ENCODE measurements at places on chromosomes 11 and 22.
A peak's percentile ranks its signal among the peaks of the same experiment; 100 is the strongest.

- DNase-seq: no peak
These were observed 126.6 kb downstream of the KCNC1 start for GRCh38 chr11:17861036-17861755.

- no peak for DNase-seq
These were observed 41.9 kb downstream of the ATG16L2 start for GRCh38 chr11:72856065-72856464.

- DNase-seq: no peak
These were observed 4.6 kb upstream of the DIXDC1 start for GRCh38 chr11:111932611-111932950.

DNA sequence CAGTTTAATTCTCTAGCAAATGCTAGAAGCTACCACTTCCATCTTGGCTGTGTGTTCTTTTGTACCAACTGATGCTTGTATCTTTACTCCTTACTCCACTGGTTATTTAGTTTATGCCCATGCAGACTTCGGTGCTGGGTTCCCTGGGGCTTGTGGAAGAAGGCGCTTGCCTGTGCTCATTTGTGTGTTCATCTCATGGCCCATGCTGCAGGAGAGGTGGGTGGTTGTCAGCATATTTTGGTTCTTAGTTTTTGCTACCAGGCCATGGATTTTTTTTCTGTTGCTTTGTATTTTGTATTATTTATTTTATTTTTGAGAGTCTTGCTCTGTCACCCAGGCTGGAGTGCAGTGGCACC lies 22.4 kb downstream of the MICAL2 start:
- DNase-seq: no peak

DNA sequence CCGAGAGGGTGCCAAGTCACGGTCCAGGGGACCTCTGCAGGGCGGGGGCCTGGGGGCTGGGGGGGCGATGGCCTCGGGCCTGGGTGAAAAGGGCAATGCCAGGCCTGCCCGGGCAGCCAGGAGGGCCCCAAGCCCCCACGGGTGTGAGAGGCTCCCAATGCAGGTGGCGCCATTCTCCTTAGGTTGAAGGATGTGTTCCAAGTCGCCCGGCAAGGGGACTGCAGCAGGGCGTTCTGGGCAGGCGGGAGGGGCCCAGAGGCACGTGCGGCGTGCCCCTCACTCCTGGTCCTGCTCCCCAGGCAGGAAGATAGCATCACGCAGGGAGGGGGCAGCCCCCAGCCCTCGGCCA lies 730 bp upstream of the TNNI2 start:
- DNase-seq: no peak

DNA sequence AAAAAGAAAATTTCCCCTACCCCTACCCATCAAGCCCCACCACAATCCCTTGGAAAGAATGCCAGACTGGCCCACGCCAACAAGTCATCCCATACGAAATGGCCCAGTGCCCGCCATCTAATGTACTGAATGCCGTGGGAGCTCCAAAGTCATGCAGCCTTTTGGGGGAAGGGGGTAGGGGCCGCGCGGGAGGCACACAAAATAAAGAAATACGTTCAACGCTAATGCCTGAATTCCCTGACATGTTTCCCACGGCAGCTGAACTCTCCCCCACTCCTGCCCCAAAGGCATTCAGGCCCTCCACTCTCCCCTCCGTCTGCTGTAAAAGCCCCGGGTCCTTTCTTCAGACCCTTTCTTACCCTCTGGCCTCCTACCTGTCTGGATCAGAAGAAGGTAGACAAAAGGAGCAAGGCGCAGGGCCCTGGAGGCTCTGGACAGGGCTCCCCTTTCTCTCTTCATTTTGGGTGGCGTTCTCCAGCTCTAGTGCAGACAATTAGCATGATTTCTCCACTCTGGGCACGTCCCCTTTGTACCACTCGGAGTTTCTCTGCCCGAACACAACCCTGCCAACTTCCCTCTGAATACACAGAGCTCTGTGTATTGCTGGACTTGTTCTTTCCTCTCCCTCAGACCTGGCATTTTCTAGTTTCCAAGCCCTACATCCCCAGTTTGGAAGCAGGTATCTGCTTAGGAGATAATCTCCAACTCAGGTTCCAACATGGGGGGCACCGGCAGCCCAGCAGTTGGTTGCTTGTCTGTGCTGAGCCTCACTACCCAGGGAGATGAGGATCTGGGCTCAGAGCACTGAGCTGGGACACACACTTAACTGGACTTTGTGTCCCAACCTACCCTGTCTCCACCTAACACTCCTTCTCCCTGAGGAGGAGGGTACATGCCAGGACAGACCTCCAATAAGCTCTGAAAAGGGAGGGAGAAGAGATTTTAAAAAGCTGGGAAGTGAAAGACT lies at the start of gene HEPACAM:
TSS of gene HEPACAM (minus strand) at position 500 of the 967 bp plus-strand sequence. CDS start at position 459, 41 bp downstream.
- DNase-seq: no peak

DNA sequence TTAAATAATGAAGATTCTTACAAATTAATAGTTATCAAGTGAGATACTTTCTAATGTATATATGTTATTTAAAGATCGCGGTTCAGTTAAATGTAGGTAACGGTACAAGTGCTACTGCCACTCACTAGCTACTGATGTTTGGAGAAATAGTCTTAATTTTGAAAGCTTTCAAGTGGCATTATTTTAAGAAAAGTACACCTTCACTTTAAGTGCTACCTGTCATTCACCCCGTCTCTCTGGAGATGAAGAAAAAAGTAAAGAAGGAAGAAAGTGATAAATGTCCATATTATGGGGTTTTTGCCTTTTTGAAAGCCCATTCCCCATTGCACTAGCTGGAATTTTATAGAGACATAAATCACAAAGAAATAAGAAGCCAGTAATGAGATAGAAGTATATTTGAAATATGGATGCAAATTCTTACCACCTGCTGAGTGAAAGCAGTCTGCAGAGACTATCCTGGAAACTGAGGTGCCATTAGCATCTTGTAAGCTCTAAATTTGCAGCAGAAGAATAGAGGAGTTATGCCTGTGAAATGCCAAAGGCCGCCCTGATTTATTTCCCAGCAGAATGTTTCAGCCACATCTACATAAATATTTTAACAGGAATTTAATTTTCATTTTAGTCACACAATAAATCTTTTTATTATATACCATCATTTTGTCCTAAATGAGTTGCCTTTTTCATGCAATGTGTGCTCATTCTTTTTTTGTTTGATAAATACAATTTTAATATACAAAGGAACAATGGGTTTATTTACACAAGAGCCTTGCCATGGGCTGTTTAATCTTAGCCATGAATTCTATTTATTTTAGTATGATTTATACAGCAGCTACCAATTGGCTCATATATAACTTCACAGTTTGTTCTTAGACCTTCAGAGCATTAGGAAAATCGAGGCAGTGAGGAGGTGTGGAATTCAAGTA lies 489.9 kb upstream of the RAG2 start:
- no peak for DNase-seq

- no peak for DNase-seq
These were observed 1900.7 kb upstream of the RAG2 start for GRCh38 chr11:38498721-38499120.

GRCh38 chr22:27778294-27779090 lies 23.1 kb downstream of the MN1 start:
- DNase-seq: no peak

DNA sequence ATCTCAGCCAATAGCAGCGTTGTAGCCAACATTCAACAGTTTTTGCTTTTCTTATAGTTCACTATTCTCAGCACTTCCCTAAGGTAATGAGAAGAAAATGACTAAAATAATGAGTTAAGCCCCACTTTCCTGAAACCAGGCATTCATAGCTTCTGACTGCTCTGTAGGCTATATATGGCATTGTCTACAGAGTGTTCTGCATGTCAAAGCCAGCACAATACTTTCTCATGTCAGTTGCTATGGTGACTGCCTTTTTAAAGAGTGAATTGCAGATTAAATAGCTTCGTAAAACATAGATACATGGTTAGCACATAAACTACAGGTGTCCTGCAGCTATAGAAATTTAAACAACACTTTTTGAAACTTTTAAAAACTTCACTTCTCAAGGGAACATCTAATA lies 1256.1 kb upstream of the CNTN5 start:
- no peak for DNase-seq

DNA sequence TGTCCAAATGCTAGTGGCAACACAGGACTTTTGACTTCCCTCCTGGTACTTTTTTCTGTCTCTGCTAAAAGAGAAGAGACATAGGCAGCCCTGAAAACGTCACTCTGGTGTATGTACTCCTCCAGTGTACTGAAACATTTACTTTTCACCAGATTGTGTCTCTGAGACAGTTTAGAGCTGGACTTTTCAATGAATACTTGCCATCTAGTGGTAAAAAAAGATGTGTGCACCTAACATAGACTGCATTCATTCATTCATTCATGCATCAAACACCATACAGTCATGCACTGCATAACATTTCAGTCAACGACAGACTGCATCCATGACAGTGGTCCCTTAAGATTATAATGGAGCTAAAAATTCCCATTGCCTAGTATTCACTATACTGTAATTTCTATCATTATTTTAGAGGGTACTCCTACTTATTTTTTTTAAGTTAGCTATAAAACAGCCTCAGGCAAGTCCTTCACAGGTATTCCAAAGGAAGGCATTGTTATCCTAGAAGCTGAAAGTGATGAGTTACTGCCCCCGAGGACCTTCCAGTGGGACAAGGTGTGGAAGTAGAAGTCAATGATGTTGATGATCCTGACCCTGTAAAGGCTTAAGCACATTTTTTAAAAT lies 186.2 kb downstream of the SPON1 start:
- DNase-seq: no peak

- peak; percentile 4 for DNase-seq
These were observed 9.7 kb upstream of the NEFH start for GRCh38 chr22:29470159-29470855.

DNA sequence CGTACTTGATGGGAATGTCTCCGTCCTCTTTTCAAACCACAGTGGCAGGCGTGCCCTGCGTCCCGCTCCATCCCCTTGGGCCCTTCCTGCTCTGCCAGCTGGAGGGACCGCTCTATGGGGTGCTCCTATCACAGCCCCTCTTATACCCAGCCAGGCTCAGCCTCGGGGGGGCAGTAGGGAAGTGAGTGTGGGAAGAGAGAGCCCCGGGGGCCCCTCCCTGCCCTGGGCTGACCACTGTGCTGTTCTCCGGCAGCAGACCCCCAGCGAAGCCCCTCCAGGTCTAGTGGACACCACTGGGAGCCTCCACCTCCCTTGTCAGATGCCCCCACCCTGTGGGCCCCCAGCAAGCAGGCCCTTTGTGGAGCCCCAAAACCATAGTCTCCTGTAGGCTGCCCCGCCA lies 572.5 kb downstream of the BRD1 start:
- no peak for DNase-seq

DNA sequence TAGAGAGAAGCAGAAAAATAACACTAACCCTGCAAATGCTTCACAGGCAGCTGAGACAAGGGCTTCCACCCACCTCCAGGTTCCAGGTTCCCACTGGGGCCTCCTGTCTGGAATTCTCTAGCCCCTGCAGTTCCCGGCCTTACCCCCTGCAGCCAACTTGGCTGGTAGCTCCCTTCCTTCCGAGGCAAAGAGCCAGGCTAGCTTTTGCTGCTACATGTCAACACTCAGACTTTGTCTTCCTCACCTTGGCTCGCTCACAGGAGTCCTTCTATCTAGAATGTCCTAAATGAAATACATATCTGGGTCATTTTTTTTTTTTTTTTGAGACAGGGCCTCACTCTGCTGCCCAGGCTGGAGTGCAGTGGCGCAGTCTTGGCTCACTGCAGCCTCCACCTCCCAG lies 9.9 kb upstream of the TTLL1 start:
- DNase-seq: no peak

- DNase-seq: no peak
These were observed 63.7 kb downstream of the PRDM11 start for GRCh38 chr11:45209891-45210699.

DNA sequence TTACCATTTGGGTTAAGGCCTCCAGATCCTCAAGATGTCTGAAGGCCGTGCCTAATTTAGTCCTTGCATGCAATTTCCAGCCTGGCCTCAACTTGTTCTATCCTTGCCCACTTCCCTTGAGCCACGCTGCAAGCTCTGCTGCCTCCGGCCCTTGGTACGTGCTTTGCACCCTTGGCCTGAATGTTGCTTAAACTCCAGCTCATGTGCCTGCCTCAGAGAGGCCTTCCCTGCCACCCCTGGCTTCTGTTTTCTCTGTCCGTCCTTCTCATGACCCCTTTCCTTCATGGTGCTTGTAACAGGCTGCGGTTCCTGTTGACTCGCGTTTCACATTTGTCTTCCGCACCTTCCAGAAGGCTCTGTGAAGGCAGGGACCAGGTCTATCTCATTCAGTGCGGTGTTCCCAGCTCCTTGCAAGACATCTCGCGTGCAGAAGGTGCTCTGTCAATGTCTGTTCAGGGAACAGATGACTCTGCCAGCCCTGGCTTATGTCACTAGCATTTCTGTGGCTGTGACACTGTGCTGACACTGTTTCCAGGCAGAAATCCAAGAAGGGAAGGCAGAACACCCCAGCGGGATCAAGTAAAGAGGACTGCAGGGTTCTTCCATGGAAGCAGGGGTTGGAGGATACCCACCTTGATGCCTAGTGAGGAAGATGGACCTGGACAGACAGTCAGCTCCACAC lies 61.8 kb downstream of the FBLN1 start:
- DNase-seq: no peak

GRCh38 chr11:97656356-97656755 lies 1266.5 kb downstream of the JRKL start:
- DNase-seq: no peak

DNA sequence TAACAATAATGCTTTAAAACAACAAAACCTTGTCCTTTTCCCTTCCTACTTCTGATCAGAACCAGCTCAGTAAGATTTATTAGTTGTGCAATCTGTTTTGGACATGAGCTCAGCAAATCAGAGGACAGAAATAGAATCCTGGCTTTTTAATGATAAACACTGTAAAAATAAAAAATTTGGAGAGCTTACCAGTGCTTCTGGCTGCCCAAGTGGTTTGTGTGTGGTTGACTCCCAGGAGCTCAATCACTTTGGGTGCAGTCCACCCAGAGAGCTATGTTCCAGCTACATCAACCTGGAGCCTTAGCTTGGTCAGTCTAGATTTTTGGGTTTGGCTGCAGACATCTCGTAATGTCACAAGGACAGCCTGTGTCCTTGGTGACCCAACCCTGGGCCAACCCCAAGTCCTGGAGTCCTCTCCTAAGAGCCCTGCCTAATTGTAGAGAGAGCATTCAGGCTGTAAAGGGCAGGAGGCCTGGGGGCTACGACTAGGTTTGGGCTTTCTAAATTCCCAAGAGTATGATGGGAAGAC lies 28.5 kb downstream of the CD44 start:
- no peak for DNase-seq

DNA sequence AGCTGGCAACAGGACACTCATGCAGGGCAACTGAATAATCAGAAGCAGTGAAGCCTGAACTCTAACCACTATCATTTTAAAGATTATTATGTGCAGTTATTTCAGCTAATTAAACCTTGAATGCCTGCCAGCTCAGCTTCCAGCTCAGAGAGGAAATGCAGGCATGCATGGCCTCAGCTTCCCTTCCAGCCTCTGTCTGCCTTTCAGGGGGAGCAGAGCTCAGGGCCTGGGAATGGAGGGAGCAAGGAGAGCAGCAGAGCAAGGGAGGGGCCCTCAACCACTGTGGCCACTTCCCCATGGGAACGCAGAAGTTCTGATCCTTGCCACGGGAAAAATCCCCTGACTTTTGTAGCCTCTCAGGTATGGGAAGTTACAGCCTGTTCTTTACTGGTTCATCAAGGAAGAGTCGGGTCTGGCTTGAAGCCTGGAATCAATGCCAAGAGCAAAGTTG lies 32.5 kb upstream of the APLNR start:
- DNase-seq: no peak

- DNase-seq: no peak
These were observed 11.9 kb downstream of the KCNJ4 start for GRCh38 chr22:38442967-38443627.

GRCh38 chr11:105609341-105609781 lies 512 bp upstream of the GRIA4 start:
- no peak for DNase-seq
